GM23248 (cell line): ENCODE measurements at places on chromosomes 13 and 19. TPM values are rescaled to one million over a fixed set of nuclear protein-coding genes. Genes with fewer than 3 reads are reported as not detected.

DNA sequence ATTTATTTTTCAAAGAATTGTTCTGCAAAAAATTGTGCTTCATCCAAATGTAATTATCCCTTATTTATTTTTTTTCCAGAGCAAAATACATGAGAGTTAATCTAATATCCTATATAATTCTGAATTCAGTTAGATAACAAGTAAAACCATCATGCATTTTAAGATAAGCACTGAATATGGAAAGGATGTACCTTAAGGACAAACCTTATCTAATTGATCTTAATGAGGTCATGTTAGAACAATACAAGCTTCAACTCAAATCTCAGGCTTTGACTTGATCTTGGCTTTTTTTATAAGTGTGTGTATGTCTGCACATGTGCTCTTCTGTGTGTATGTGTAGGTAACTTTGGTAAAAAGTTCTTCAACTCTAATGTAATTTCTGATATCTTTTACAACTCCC, 1828.8 kb downstream of the PCDH9 start:
- DNase-seq = no peak

DNA sequence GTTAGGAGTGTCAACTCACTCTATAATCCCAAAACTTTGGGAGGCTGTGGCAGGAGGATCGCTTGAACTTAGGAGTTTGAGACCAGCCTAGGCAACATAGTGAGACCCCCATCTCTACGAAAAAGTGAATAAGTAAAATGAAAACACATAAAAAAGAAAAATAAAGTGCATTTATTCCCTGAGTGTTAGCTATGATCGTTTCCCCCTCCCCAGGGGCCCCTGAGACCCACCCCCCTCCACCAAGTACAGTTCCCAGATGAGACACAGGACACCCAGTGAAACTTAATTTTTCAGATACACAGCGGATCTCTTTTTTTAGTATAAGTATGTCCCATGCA, 28.6 kb upstream of the NANOS3 start:
- no peak for DNase-seq

GRCh38 chr13:110390567-110390966, 83.5 kb downstream of the COL4A2 start:
- DNase-seq = peak; percentile 80

DNA sequence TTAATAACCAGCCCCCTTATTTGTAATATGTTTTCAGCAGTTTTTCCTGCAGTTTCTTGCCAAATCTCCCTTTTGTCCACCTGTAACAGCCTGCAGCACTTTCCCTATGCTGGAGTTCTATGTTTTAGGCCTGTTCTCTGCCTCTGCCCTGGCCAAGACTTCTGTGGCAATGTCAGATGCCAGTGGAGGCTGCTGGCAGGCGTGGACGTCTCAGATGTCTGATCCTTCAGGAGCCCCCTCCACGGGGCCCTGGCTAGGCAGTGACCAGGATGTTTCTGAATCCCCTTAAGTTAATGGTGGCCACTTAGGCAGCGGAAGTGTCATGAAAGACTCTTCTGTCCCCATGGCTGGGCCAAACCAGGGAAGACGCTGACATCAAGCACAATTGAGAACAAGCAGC, 40.8 kb downstream of the SIPA1L3 start:
- DNase-seq = no peak

- no peak for DNase-seq
These were observed 1.4 kb downstream of the KASH5 start for GRCh38 chr19:49389406-49389805.

The CGB1 gene
- polyA plus RNA-seq = 1.3 TPM in 1 of 2 replicates, not detected in the other

DNA sequence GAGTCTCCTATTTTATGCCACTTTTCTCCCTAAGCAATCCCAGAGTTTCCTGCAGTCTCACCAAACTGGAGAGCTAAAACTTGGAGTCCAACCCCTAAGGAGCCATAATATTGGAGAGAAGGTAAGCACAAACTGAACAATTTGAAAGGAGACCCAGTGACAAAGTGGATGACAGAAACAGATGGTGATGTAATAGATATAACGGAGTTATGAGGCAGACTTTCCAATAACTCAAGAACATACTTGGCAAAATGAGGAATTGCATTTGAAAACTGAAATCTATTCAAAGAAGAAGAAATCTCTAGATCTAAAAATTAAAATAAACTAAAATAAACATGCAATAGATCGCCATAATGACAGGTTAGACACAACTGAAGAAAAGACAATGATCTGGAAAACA, 200.9 kb upstream of the MIR17HG start:
- no peak for DNase-seq

GRCh38 chr13:44648392-44649103, 72.4 kb upstream of the TSC22D1 start:
- DNase-seq = peak; percentile 40

The FUT3 gene
- not detected in 2 replicates for polyA plus RNA-seq

DNA sequence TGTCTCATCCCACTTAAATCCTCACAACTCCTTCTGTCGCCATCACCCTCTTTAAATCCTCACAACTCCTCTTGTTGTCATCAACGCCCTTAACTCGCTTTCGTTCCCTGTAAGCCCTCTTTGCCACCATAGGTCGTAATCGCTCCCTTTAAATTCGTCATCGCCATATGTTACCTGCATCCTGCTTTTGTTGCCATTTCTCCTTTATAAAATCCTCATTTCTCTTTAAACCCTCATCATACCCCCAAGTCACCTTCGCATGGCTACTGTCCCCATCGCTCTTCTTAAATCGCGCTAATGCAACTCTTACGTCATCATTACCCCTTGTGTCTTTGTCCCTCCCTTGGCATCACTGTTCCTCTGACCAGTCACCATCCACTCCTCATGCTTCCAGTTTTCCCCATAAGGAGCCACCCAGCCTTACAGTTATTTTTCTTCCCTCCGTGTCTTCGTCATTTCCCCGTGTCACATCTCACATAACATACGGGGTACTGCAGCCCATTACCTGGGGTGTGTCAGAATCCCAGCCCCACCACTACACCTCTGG, 539 bp downstream of the PLD3 start:
- peak; percentile 89 for DNase-seq

DNA sequence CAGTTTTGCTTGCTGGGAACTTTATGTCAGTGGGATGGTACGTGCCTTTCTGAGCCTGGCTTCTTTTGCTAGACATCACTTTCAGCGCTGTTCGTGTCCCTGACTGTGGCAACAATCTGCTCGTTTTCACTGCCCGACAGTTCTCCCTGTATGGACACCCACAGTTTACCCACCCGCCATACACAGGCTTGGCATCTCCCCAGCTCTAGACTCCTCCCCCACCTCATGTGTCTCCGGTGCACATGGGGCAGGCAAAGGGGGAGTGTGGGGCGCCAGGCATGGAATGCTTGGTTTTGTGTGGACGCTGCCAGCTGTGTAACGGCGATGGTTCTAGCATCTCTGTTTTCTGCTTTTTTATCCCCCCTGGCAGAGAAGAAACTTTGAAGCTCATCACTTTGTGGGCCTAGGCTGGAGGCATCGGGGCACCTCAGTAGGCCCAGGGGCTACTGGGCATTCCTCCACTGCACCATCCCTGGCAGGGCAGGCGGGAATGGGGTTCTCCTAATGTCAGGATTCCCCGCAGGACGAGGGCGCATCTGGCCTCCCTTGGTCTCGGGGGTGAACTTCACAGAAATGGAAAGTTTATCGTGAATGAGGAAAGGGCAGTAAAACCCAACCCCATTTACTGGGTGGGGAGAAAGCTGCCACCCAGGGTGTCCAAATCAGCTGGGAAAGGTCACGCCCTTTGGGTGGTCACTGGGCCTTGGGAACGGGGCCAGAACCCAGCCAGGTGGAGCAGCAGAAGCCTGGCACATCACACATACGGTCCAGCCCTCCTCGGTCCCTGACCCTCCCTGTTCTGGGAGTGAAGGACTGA, 60.8 kb downstream of the CEBPG start:
- DNase-seq = no peak

GRCh38 chr19:38333245-38333644, 2.4 kb upstream of the CATSPERG start:
- peak; percentile 36 for DNase-seq

The RDH8 gene
- 0.19 TPM in 1 of 2 replicates, not detected in the other for polyA plus RNA-seq

The ETFB gene
- 141 and 146 TPM in 2 replicates for polyA plus RNA-seq

- DNase-seq = no peak
These were observed 16.4 kb downstream of the SLC7A1 start for GRCh38 chr13:29579094-29579493.

The CAB39L gene
- 6.1 and 7.0 TPM in 2 replicates for polyA plus RNA-seq

DNA sequence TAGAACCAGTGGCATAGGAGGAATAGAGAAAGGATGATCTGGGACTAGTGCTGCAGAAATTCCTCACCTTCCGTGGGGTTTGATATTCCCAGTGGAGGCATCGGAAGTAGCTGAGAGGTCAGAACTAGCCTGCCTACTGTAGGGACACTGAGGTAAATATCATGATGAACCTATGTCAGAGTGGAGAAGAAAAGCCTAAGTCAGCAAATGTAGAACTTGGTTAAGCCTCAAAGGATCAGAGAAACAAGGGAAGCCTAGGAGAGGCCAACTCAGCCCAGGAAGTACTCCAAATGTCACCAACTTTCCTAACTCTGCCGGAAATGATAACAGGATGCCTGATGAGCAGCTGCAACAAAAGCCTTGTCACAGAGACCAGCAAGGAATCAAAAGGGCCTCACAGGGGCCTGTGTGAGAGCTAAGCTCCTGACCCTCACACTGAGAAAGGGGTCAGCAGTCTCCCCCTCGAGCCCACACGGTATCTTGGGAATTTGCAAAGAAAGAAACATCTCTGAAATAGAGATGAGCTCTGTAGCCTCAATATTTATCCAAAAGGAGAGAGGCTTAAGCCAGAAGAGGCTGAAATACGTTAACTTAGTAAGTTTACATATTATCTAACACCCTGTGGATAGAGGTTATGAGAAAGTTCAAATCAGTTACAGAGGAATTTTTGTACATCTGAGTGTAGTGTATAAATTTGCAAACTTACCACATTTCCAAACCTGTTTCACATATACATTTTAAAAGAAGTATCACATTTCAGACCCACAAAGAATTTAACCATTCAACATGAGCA, 1064.3 kb downstream of the DIAPH3 start:
- DNase-seq = no peak

- DNase-seq = no peak
These were observed 7.5 kb downstream of the S1PR2 start for GRCh38 chr19:10223488-10224213.

The SYNE4 gene
- 0.11 and 0.31 TPM in 2 replicates for polyA plus RNA-seq

DNA sequence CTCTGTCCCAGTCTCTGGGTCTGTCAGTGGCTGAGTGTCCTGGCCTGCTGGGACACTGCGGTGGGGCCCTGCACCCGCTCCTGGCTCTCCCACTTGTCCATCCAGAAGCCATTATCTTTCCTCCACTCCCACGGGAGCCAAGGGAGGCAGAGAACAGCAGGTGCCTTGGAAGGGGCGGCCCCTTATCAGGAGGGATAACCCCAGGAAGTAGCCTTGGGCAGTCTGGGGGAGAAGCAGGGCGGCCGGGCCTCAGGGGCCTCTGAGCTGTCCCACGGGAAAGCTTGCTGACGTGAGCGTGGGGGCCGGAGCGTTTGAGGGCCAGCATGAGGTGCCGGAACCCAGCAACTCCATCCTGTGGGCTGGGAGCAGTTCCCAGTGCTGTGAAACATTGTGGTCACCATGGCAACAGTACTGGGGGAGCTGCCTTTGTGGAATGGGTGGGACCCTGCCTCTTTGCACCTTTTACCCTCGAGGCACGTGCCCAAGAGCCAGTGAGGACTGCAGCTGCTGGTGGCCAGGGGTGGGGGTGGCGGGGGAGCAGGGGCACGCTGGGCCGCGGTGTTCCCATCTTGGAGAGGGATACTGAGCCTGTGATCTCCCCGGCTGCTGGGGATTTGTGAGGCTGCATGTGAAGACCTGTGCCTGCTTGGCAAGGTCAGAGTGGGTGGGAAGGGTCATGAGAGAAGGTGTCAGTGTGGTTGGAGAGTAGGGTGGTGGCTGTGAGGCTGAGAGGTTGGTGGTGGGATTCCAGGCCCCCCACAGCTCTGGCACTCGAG, 20.9 kb downstream of the KLHL26 start:
- DNase-seq = peak; percentile 39

The ZNF865 gene
- polyA plus RNA-seq = 0.21 and 0.51 TPM in 2 replicates

DNA sequence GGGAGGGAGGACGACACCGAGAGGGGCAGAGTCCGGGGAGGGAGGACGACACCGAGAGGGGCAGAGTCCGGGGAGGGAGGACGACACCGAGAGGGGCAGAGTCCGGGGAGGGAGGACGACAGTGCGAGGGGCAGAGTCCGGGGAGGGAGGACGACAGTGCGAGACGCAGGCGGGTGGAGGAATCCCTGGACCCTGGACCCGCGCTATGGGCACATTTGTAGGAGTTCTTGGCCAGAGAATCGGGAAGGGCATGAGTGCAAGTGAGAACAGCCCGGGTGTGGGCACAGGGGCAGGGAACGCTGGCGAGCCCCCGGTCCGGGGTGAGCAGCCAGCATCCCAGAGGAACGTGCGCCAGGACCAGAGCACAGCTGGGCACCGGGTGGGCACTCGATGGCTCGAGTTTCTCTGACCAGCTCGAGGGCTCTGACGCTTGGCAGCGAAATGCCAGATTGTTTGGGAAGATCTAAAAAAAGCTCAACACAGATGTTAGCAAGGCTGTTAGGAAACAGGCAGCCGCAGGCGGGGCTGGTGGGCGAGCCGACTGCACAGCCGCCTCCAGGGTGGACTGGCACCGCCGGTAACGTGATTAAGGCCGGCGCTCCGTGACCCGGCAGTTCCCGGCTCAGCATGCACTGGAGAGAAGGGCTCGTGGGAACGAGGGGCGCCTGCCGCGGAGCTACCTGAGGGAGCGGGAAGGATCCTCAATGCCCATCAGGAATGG, 17.9 kb upstream of the C2CD4C start:
- DNase-seq = no peak

- DNase-seq = no peak
These were observed 15.9 kb upstream of the IZUMO2 start for GRCh38 chr19:50178859-50179537.

The CEACAM16 gene
- polyA plus RNA-seq = not detected in 2 replicates

GRCh38 chr19:40745402-40745780, 4.9 kb downstream of the ACTMAP start:
- DNase-seq = peak; percentile 50

DNA sequence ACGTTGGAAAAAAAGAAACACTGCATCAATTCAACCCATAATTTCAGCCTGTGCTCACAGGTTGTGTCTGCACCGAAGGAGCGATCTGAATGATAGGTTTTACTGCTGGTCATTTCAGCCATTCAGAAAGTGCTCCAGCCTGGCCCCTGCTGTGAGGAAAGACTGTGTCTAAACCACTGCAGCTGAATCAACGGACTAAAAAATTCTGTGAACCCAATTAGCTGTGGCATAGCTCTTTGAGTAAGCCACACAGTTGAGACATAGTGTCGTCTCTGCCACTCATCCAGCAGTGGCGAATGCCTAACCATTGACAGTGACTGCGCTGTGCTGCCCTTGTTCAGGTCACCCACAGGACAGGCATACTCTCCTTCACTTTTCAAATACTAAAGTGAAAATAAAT, 179.8 kb downstream of the COG6 start:
- no peak for DNase-seq

DNA sequence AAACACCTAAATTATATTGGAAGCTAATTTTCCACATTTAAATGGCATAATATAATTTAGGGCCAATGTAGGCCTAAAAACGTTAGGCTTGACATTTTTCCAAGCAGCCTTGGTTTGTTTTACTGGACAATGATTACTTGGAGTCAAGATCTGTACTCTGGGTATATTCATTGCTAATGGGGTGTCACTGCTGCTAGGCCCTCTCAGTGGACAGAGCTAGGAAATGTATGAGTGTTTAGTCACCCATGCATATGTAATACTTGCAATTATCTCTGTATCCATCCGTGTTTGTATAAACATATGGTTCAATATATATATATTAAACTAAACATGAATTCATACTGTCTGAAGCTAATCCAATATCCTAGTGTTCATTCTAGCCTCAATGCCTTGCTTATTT, 598.1 kb downstream of the DCT start:
- peak; percentile 52 for DNase-seq

The FFAR1 gene
- polyA plus RNA-seq = not detected in 2 replicates
